ENCODE measurements at places on chromosomes 6 and 20. TPM values are rescaled to one million over a fixed set of nuclear protein-coding genes. Genes with fewer than 3 reads are reported as not detected.

SIGLEC1 gene
- 9.1 TPM for total RNA-seq

IRAK1BP1 gene
- total RNA-seq: 1.8 TPM

DNA sequence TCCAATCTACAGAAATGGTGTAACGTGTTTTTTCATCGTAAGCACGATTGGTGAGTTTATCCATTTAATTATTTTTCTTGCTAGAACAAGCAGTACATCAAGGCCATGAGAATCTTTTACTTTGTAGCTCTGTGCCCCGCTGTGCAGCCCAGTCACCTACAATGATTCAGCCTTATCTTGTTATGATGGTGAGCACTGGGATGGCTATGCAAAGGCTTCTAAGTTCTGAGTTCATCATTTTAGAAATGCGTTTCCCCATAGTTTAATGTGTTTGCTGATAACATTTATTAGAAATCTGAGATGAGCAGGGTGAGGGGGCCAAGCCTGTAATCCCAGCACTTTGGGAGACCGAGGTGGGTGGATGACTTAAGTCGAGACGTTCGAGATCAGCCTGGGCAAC lies 111.8 kb upstream of the QKI start:
- no peaks in the 10 kb centered on the region for H3K36me3 ChIP-seq
- no peak for DNase-seq

GRCh38 chr20:49395659-49396058 lies 86.8 kb downstream of the KCNB1 start:
- no peak overlapping the region for H3K4me3 ChIP-seq
- DNase-seq: no peak
- H3K4me1 ChIP-seq: peaks cover 62% of the 10 kb centered on the region
- no peak overlapping the region for H3K27ac ChIP-seq

GRCh38 chr6:146679386-146679785 lies 80.6 kb downstream of the ADGB start:
- no peak overlapping the region for H3K27ac ChIP-seq
- DNase-seq: no peak
- H3K4me1 ChIP-seq: no peaks in the 10 kb centered on the region
- H3K27me3 ChIP-seq: no peaks in the 10 kb centered on the region

GRCh38 chr20:17172836-17173516 lies 53.9 kb upstream of the PCSK2 start:
- no peaks in the 10 kb centered on the region for H3K36me3 ChIP-seq
- H3K4me3 ChIP-seq: no peak overlapping the region
- H3K4me1 ChIP-seq: no peaks in the 10 kb centered on the region
- H3K27me3 ChIP-seq: no peaks in the 10 kb centered on the region
